ENCODE measurements at places on chromosomes 11 and 22.

DNA sequence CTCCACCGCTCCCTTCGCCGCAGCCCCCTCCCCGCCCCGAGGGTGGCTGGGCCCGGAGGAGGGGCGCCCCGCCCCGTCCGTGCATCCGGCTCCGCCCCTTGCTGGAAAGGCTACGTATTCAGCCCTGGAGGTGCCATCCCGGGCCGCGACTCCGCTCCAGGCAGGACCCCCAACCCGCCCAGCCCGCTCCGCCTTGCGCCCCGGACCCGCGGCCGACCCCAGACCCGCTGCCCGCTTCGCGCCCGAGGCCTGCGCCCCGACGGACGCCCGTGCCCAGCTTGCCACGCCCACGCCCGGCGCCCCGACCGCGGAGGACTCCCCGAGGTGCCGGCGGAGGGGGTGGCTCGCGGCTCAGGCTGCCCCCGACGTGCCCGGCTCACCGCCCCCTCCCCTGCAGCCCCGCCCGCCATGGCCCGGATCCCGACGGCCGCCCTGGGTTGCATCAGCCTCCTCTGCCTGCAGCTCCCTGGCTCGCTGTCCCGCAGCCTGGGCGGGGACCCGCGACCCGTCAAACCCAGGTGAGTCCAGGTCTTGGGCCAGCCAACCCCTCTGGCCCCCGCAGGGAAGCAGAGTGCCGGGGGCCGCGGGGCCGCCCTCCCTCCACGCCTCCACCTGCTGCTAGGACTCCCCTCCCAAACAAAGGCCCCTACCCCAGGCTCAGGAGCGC is at the start of gene ADM2:
ADM2 (plus strand) TSS at position 104 of the 667 bp plus-strand sequence; CDS start at position 409, 305 bp downstream.
- no peak for DNase-seq

DNA sequence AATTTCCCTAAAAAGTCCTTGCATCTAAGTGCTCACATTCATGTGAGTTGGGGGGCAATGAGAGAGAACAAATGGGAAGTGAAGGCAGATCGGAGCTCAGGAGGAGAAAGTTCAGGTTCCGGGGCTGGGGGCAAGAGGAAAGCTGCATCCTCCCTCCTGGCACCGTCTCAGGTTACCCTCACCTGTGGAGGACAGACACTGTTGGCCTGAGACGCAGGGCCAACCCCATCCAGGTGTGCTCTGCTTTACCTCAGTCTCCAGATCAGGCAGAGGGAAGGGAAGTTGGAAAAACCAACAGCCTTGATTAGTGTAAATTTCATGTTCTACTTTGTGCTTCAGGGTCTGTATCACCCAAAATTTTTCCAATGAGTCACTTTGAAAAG is 146.9 kb downstream of the TRIM29 start:
- DNase-seq: no peak

DNA sequence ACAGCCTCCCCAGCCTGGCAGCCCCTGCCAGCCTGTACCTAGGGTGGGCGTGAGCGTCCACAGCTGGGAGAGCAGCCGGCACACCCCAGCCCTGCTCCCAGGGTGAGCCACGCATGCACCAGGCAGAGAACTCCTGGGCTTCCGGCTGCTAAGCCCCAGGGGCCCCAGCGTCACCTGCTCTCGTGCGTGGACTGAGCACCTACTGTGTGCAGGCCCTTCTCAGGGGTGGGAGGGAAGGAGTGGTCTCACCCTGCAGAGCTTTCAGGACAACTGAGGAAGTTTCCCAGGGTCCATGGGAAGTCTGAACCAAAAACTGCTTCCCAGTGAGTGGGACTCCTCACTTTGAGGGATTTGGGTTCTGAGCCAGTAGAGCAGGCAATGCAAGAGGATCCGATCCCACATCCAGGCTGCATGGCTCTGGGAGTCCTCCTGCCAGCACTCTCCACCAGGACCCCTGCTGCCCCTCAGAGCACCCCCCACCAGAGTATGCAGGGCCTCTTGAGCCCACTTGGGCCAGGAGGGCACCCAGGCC is 47.1 kb upstream of the PRODH start:
- DNase-seq: no peak

DNA sequence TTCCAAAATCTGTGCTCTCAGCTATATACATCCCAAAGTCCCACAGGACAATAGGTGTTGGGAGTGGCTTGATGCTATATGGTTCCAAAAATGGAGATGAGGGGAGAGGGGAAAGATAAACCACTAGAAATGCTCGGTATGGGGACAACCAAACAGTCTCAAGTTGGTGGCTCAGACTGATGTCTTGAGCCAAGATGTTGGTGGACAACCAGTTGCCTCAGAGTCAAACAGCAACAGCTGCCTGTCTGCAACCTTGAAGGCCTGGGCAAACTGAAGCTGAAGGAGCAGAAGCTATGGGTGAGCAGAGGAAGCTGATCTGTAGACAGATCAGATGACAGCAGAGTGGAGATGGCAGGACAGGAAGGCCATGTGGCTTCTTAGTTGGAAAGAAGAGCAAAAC is 4.0 kb downstream of the RRP8 start:
- DNase-seq: no peak

GRCh38 chr11:126026579-126026978 is 36.1 kb downstream of the CDON start:
- DNase-seq: no peak

DNA sequence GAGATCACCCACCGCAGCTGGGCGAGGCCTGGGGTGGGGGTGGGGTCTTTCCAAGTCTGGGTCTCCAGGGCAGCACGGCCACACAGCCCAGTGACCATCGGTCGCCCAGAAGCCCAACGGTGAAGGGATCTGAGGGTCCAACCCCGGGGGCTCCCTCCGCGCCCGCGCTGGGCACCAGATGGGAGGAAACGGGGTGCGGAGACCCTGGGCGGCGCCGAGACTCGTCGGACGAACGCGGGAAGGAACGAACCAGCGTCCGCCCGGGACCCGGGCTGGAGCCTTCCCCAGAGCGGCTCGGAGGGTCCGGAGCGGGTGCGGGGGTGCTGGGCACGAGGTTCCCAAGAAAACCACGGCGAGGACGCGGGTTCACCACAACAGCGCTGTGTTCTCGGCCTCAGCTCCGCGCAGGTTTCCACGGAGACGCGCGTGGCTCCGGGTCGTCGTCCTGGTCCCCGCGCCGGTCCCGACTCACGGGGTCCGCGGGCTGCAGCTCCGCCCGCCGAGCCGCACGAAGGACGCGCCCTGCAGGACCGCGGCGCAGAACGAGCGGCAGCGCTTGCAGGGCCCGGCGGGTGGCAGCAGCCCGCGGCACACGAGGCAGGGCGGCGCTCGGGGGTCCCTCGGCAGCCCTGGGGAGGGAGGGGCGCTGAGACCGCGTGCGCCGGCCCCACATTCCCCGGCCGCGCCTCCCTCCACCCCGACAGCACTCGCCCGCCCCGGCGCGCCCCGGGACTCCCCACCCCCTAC is 2.3 kb upstream of the IL17REL start:
- no peak for DNase-seq

GRCh38 chr11:8242499-8243280 is 21.0 kb downstream of the LMO1 start:
- no peak for DNase-seq

DNA sequence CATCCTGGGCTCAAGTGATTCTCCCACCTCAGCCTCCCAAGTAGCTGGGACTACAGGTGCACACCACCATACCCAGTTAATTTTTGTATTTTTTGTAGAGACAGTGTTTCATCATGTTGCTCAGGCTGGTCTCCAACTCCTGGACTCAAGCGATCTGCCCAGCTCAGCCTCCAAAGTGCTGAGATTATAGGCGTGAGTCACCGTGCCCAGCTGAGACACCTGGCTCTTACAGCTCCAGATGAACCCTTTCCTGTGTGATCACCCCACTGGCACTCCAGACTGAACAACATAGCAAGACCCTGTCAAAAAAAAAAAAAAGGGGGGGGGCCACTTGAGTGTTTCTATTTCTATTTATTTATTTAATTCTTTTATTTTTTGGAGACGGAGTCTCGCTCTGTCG is 1.0 kb upstream of the ADSL start:
- DNase-seq: no peak

DNA sequence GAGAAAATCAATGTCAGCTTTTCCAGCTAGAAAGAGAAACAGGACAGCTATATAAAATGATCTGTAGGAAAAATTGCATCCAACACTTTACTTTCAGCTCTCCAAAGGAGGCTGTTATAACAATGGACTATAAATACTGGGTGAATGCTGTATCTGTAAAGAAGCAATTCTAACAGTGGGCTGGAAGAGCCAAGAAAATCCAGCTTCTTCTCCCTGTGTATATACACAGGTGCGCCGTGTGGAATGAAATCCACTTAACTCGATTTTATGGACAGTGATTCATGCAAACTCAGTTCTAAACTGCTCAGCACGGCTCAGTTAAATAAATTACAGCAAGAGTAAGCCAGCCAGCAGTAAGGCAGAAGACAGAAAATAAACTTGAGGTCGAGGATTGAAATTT is 32.5 kb upstream of the LMO2 start:
- DNase-seq: no peak

DNA sequence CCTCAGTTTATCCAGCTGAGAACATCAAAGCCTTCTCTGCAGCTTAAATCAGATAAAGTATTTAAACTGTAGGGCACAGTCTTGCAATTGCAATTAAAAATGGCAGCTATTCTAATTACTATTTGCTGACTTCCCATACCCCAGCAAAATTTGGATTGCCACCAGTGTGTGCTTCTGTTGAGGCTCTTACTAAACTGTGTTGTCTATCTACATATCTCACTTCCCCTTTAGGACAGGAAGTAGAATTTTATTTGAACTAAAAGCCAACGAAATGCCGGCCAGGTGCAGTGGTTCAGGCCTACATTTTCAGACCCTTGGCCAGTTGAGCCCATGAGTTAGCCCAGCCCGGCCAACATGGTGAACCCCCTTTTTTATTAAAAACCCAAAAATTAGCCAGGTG is 7.1 kb downstream of the SAA4 start:
- DNase-seq: peak; percentile 45

DNA sequence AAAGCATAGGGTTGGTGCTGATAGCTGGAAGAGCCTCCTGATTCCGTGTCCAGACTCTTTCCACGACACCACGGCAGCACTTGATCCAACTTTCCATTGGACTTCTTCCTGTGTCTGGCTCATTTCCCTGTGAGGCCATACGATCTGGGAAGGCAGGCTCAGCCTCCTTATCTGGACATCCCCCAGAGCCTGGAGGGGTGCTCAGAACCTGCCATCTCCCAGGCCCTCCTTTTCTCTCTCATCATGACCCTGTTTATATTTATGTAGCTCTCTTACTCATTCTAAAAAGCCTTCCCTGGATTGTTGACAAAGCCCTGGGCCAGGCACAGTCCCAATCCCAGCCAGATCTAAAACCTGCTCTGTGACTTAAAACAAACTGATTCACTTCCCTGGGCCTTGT is 7.8 kb upstream of the BCL9L start:
- DNase-seq: no peak

GRCh38 chr22:19522190-19522880 is 1.9 kb downstream of the CLDN5 start:
- DNase-seq: no peak

- no peak for DNase-seq
Observed at GRCh38 chr22:36942556-36942955, 29.1 kb downstream of the CSF2RB start.

DNA sequence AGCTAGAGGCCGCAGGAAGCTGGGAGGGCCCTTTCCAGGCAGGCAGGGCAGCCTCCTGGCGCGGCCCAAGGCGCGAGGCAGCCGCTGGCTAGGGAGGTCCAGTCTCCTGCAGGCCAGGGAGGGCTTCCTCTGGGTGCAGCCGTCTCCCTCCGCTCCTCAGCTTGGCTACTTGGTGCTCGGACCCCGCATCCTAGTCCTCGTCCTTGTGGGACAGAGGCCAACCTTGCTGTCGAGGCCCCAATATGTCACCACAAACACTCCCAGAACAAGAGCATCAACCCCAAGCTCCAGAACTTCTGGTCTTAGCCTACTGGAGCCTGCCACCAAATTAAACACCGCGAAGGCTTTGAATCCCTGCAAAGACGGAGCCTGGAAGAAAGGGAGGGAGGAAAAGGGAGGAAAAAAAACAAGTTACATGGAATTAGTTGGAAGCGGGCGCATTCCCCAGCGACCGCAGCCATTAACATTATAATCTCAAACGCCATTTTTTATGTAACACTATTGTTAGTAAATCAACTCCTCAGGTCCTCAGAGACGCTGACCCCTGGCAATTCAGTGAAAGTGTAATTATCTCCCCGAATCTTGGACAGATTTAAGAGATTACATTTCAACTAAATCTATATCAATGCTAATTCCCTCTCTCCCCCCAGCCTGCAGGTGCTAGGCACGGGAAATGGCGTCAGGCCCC is 12.7 kb upstream of the PAX6 start:
- no peak for DNase-seq

GRCh38 chr11:57885298-57886050 is 123.9 kb downstream of the CTNND1 start:
- no peak for DNase-seq

DNA sequence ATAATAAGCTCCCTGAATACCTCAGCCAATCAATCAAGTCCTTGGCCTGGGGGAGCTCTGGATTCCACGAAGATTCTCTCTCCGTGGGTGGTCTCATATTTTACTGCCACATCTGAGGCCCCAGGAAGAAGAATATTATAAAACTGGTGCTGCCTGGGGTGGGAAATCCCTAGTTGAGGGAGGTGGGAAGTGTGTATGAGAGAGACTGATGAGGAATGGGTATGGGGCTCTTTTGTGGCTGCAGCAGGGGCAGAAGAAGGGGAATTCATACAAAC is 71.5 kb downstream of the SYN3 start:
- DNase-seq: no peak

- DNase-seq: no peak
Observed at GRCh38 chr22:19055801-19056200, 66.4 kb downstream of the DGCR2 start.

DNA sequence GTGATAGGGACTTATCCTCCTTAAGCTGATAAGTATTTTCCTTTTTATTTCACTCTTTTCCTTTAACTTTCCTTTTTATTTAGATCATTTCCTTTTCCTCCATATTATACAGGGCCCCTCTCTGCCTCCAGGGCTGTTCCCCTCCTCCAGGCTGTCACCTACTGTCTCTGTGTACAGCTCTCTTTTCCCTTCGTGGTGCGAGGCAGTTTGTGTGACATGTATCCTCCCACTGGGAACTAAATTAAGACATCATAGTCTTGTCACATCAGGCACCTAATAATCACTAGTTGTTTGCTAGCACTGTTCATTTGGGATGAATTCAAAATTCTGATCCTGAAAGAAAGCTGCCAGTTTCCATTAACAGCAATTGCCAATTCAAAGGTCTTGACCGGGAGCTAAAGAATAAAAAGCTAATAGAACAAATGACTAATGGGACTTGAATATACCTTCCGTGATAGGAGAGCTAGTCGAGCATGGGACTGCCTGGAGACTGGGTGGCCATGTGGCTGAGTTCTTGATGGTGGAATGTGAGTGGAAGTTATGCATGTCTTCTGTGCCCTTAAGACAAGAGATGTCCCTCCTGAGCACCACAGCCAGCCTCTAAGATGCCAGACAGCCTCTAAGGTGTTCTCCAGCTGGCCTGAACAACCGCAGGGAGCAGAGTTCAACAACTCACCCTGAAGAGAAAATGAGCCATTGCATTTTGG is 77.7 kb upstream of the LRRC55 start:
- no peak for DNase-seq

- DNase-seq: no peak
Observed at GRCh38 chr11:119691020-119691666, 37.9 kb downstream of the NECTIN1 start.

- DNase-seq: no peak
Observed at GRCh38 chr11:104774578-104774977, 123.7 kb downstream of the CASP12 start.

All from GM19239 (cell line).